Testis (tissue), 5 donors: ENCODE measurements at places on chromosomes 4 and X. TPM values are rescaled to one million over a fixed set of nuclear protein-coding genes. Genes with fewer than 3 reads are reported as not detected.

DNA sequence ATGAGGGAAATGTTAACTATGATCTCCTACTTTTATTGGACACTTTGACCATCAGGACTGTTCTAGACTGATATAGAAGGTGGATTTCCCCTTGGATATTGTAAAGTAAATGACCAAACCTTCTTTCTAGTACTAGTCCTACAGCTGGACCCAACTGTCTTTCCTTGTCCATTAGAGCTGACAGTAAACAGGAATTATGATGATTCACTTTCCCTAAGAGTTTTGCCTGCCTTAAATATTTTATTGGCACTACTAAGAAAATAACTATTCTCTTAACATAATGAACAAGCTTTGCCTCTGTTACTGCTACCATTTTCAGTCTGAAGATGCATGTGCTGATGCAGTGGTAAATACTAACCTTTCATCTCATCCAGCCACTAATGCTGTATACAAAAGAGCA is 915.4 kb downstream of the CENPC start:
- DNase-seq, result no peak
- no peak overlapping the region for H3K27ac ChIP-seq
- no peak overlapping the region for H3K4me3 ChIP-seq
- H3K36me3 ChIP-seq, result no peaks in the 10 kb centered on the region

- H3K4me3 ChIP-seq, result no peak overlapping the region
- no peaks in the 10 kb centered on the region for H3K27me3 ChIP-seq
- peaks cover 7% of the 10 kb centered on the region for H3K4me1 ChIP-seq
- H3K27ac ChIP-seq, result no peak overlapping the region
- H3K36me3 ChIP-seq, result no peaks in the 10 kb centered on the region
Measured at GRCh38 chr4:8394061-8394519, 46.4 kb downstream of the ACOX3 start.

DNA sequence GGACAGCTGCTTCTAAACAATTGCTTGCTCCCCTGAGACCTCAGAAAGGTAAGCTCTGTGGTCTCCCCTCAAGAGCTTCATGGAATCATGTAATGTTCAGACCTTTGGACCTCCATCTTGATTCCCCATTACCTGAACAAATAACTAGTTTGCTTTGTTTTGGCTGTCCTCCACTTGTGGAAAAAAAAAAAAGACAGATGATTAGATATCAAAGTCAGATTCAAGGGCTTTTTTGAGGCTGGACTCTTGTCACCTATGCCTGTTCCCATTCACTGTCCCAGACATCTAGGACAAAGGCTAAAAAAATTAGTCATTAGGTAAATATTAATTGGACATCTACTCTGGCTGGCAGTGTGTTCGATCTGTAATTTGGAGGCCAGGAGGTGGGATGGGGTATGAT is 13.3 kb downstream of the TMEM255A start:
- no peaks in the 10 kb centered on the region for H3K4me1 ChIP-seq
- H3K27ac ChIP-seq, result no peak overlapping the region
- no peaks in the 10 kb centered on the region for H3K36me3 ChIP-seq

The HSFX4 gene
- polyA plus RNA-seq, result 9.7 TPM

The CHRDL1 gene
- 40.5 TPM for polyA plus RNA-seq

DNA sequence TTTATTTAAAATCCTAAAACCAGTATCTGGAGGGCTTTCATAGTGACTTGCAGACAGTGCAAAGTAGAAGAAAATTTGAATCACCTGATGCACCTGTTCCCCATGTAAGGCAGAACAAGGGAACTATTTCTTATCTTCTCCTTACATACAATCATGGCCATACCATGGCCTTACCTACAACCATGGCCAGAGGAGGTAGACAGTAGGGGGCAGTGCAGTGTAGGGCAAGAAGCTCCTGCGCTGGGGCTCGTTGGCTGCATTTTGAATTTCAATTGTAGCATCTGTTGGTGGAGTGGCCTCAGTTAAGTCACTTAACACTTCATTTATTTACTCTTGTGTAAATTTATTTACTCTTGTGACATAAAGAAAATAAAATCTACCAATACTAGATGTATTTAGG is 33.0 kb downstream of the GALNTL6 start:
- no peaks in the 10 kb centered on the region for H3K4me1 ChIP-seq
- H3K27ac ChIP-seq, result no peak overlapping the region
- H3K27me3 ChIP-seq, result no peaks in the 10 kb centered on the region
- peak; percentile 78 for DNase-seq
- no peaks in the 10 kb centered on the region for H3K36me3 ChIP-seq

DNA sequence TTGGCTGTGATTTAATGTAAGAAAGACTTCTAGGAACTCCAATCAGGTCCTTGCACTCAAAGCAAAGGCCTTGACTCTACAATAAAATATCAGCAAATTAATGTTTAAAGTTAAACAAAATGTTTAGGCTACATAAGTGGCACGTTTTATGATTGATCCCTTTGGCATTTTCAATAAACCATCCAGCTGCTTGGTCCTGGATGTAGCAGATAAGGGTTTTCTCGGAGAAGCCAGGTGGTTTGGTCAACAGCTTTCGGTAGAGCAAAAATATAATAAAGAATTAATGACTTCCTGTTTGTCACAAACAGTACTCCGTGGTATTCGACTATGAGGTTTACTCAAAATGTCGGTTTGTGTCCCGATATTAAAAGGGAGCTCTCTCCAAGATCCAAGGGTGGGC is 95.8 kb downstream of the GEMIN8 start:
- no peaks in the 10 kb centered on the region for H3K36me3 ChIP-seq
- H3K27ac ChIP-seq, result no peak overlapping the region
- H3K4me1 ChIP-seq, result no peaks in the 10 kb centered on the region
- no peaks in the 10 kb centered on the region for H3K27me3 ChIP-seq
- no peak overlapping the region for H3K4me3 ChIP-seq
- DNase-seq, result no peak

DNA sequence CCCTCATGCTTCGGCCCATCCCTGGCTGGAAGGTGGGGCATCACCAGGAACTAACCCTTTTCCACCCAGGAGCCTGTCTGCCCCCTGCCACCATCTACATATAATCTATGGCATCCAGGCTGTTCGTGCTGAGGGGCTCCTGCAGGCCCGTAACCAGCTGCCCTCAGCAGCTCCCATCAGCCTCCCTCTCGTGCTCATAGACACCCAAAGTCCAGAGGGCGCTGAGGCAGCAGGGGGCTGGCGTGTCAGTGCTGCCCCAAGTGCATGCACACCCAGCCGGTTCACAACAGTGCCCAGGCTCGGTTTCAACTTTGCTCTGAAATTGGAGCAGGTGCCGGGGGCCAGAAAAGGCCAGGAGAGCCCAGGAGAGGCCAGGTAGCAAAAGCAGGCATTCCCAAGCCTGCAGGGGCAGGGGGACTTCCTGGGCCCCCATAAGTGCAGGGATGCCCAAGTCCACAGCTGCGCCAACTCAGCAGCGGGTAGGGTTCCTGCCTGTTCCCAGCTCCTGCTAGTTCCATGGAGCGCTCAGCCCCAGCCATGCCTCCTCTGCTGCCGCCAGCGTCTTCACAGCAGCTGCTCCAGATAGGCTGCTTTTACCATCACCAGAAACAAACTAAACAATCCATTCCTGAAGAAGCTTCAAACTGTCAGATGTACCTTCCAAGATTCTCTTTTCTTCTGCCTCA is 558.2 kb upstream of the GNPDA2 start:
- DNase-seq, result no peak
- no peaks in the 10 kb centered on the region for H3K27me3 ChIP-seq
- no peak overlapping the region for H3K27ac ChIP-seq
- H3K36me3 ChIP-seq, result no peaks in the 10 kb centered on the region
- H3K4me3 ChIP-seq, result no peak overlapping the region

- DNase-seq, result no peak
- H3K27me3 ChIP-seq, result no peaks in the 10 kb centered on the region
- H3K36me3 ChIP-seq, result no peaks in the 10 kb centered on the region
- no peak overlapping the region for H3K27ac ChIP-seq
- peaks cover 5% of the 10 kb centered on the region for H3K4me1 ChIP-seq
Measured at GRCh38 chr4:8110071-8110986, 48.3 kb downstream of the ABLIM2 start.

DNA sequence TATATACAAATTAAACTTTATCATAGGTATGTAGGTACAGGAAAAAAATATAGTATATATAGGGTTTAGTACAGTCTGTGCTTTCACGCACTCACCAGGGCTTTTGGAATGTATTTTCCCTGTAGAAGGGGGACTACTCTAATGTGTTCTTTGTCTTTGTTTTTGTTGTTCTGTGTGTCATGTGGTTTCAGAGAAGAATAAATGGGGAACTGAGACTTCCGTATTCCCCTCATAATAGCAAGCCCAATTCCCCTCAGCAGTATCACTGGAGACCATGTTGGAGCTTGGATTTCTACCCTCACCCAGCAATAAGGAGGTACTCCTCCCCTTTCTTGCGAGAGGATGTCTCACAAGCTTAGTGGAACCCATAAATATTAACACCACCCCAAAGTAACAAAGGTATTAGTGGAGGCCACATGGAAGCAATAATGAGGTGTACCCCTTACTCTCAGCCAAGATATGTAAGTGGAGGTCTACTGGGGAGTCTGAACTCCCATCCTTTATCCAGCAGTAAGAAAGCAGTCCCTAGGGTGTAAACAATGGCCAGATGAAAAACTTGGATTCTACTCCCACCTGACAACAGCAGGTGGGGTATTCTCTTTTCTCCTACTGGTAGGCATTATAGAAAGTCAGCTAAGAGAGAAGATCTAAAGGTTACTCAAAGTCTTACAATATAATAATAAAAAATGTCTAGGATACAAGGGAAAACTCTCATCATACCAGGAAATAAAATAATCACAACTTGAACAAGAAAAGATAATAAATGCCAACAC is 805.4 kb upstream of the GALNTL6 start:
- no peak overlapping the region for H3K27ac ChIP-seq
- no peaks in the 10 kb centered on the region for H3K4me1 ChIP-seq
- DNase-seq, result no peak

DNA sequence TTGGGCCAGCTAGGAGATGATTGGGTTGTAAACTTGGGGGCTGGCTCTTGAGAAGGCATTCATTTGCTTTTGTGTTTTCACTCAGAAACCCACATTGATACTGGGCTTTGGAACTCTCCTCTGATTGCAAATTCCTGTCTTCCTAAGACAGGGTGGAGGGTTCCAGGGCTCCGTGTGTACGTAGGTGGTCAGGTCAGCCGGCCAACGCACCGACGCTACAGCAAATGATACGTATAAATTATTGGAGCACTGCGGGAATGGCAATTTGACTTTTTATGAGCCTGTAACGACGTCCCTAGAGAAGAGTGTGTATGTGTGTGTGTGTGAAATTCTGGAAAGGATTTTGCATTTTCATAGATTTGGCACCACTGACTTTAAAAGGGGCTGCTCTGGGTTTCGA is 236.9 kb downstream of the SHOX start:
- H3K36me3 ChIP-seq, result no peaks in the 10 kb centered on the region
- H3K27ac ChIP-seq, result no peak overlapping the region
- H3K4me3 ChIP-seq, result no peak overlapping the region
- H3K27me3 ChIP-seq, result no peaks in the 10 kb centered on the region

The TMSB15A gene
- polyA plus RNA-seq, result 6.8 TPM

DNA sequence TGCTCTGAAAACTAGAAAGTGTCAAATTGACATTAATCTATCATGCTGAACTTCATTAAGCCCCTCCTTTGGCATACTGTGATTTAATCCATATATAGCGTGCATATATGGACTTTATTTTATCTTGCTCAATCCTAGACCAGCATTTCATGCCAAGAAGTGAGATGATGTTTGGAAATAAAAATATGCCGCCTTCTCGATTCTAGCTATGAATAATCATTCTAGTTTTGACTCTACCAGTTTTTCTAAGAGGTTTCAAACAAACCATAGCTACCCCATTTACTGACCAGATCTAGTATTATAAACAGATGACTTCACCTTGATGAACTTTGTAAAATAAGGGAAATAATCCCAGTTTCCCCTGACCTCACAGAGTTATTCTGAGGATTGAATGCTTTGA is 95.0 kb downstream of the ARX start:
- no peaks in the 10 kb centered on the region for H3K4me1 ChIP-seq
- H3K27ac ChIP-seq, result no peak overlapping the region
- no peaks in the 10 kb centered on the region for H3K27me3 ChIP-seq
- DNase-seq, result no peak
- H3K36me3 ChIP-seq, result no peaks in the 10 kb centered on the region

GRCh38 chrX:115719171-115719570 is 158.2 kb downstream of the PLS3 start:
- H3K27ac ChIP-seq, result no peak overlapping the region
- peak; percentile 13 for DNase-seq
- no peaks in the 10 kb centered on the region for H3K4me1 ChIP-seq

DNA sequence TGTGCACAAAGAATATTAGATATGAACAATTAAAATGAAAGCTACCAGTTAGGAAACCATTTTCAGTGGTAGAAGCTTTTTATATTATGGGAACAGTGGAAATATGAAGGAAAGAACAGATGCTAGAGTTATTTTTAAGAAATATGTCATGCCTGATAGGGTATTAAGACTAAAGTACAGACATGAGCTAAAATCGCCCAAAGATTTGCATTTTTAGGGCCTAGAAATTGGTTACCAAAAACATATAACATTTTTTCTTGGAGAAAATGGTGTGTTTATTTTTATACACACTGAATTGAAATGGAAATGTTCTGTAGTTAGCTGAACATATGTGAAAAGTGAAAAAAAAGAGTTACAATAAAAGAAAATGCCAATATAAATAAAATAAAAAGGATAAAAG is 441.9 kb downstream of the TLL1 start:
- no peaks in the 10 kb centered on the region for H3K27me3 ChIP-seq
- no peaks in the 10 kb centered on the region for H3K36me3 ChIP-seq
- no peak for DNase-seq
- no peak overlapping the region for H3K27ac ChIP-seq
- no peaks in the 10 kb centered on the region for H3K4me1 ChIP-seq
- no peak overlapping the region for H3K4me3 ChIP-seq

GRCh38 chr4:56692576-56692975 is 11.5 kb upstream of the HOPX start:
- no peaks in the 10 kb centered on the region for H3K36me3 ChIP-seq
- no peak overlapping the region for H3K4me3 ChIP-seq
- H3K4me1 ChIP-seq, result no peaks in the 10 kb centered on the region
- no peak overlapping the region for H3K27ac ChIP-seq

GRCh38 chr4:101200561-101200960 is 146.8 kb downstream of the PPP3CA start:
- DNase-seq, result no peak
- no peaks in the 10 kb centered on the region for H3K36me3 ChIP-seq
- no peak overlapping the region for H3K27ac ChIP-seq
- peaks cover 7% of the 10 kb centered on the region for H3K4me1 ChIP-seq
- no peaks in the 10 kb centered on the region for H3K27me3 ChIP-seq
- H3K4me3 ChIP-seq, result no peak overlapping the region
